CD14-positive monocyte (primary cell): ENCODE measurements at places on chromosomes 11 and 22. TPM values are rescaled to one million over a fixed set of nuclear protein-coding genes. Genes with fewer than 3 reads are reported as not detected.

TLCD5 gene
- not detected for polyA plus RNA-seq

PLAAT2 gene
- not detected for polyA plus RNA-seq

SPATA19 gene
- not detected for polyA plus RNA-seq

MUC5AC gene
- polyA plus RNA-seq = not detected in 2 replicates

OR52H1 gene
- polyA plus RNA-seq = not detected

PARVA gene
- not detected in 2 replicates for polyA plus RNA-seq

RHOD gene
- polyA plus RNA-seq = not detected in 2 replicates

SLC22A25 gene
- not detected in 2 replicates for polyA plus RNA-seq

BIRC3 gene
- polyA plus RNA-seq = 9.8 TPM

NOX4 gene
- not detected for polyA plus RNA-seq

WBP2NL gene
- 0.70 and 0.83 TPM in 2 replicates for polyA plus RNA-seq

RAPSN gene
- 0.53 and 1.2 TPM in 2 replicates for polyA plus RNA-seq

DTX4 gene
- 0.95 and 0.96 TPM in 2 replicates for polyA plus RNA-seq

OR8U1 gene
- polyA plus RNA-seq = not detected in 2 replicates

TEX12 gene
- polyA plus RNA-seq = not detected

DCDC1 gene
- 0.03 TPM in 1 of 2 replicates, not detected in the other for polyA plus RNA-seq

DEAF1 gene
- polyA plus RNA-seq = 22.2 TPM

POU2F3 gene
- polyA plus RNA-seq = 0.19 and 0.37 TPM in 2 replicates

TPBGL gene
- not detected for polyA plus RNA-seq

HIPK3 gene
- polyA plus RNA-seq = 20.6 and 63.5 TPM in 2 replicates

TUBA8 gene
- 2.1 and 2.7 TPM in 2 replicates for polyA plus RNA-seq

RAG1 gene
- not detected for polyA plus RNA-seq

ADAMTS15 gene
- polyA plus RNA-seq = not detected in 2 replicates

SCGB2A2 gene
- not detected in 2 replicates for polyA plus RNA-seq

POTEH gene
- not detected in 2 replicates for polyA plus RNA-seq

MYO18B gene
- not detected for polyA plus RNA-seq

CHKB gene
- polyA plus RNA-seq = 180 and 286 TPM in 2 replicates

SLC29A2 gene
- 0.11 TPM for polyA plus RNA-seq

CSF2RB gene
- 29.9 TPM for polyA plus RNA-seq

SLC2A11 gene
- 1.3 TPM for polyA plus RNA-seq
